GM12892 (cell line): ENCODE measurements at places on chromosomes 1 and 21.

DNA sequence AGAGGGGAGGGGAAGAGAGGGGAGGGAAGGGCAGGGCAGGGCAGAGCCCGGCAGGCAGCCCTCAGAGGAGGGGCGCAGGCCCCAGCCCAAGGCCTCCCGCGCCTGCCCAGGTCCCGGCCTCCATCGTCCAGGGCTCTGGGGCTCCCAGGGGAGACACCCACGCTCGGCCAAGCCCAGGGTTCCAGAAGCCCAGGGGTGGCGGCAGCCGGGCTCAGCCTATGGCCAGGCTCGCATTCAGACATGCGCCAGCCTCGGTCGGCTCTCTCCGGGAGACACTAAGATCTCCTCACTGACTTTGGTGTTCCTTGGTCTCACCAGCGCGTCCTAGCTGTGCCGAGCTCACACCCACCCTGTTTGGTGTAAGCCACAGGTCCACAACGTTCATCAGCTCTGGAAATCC lies 7.1 kb upstream of the ANKRD65 start:
- DNase-seq, result no peak

DNA sequence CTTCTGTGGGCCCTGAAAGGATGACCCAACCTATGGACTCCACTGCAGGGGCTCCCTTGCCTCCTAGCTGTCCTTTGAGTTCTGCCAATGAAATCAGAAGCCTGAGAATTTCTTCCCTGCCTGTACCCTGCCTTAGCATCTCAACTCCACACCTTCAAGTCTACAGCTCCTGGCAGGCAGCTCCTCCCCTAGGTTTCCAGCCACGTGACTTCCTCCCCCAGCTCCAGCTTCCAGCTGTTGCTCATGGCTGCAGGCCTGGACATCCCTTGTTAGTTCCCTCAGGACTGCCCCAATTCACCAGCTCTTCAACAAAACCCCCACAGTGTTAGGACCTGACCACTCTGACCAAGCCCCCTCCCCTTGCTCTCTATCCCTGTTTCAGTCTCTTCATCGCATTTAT lies 2.4 kb downstream of the RCAN1 start:
- no peak for DNase-seq

- DNase-seq, result no peak
Measured at GRCh38 chr1:107474877-107475612, 334.2 kb downstream of the NTNG1 start.

- no peak for DNase-seq
Measured at GRCh38 chr1:86436041-86436440, 12.1 kb downstream of the CLCA2 start.

GRCh38 chr1:205188098-205188497 lies 23.4 kb downstream of the DSTYK start:
- no peak for DNase-seq

DNA sequence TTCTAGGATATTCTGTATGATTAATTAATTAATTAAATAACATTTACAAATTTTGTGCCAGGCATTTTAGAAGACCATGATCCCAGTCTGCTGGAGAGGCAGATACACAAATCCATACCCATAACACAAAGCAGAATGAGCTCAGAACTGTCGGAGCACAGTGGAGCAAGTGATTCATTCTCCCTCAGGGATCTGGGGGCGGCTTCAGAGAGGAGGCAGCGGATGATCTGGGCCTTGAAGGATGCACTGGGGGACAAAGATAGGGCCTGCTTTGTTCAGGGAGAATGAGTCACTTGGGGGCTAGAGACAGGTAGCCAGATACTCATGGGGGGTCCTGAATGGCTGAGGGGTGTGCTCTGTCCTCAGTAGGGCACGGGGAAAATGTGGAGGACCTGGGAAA lies 50.9 kb upstream of the TRABD2B start:
- no peak for DNase-seq

DNA sequence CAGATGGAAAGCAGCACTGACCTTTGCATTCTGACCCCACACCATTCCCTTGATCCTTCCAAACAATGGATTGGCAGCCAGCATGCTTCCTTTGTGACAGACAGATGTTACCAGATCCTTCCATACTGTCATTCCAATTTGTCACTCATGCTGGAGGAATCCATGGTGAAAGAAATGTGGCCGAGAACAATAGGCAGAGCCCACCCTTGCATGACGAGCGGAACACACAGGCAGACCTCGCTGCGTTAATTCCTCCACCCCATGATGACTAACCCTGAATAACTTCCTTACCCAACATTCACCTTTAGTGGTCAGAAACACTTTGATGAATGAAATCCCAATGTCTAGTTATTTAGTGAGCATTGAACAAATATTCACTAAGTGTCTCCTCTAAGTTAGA lies 45.1 kb downstream of the PDPN start:
- no peak for DNase-seq

DNA sequence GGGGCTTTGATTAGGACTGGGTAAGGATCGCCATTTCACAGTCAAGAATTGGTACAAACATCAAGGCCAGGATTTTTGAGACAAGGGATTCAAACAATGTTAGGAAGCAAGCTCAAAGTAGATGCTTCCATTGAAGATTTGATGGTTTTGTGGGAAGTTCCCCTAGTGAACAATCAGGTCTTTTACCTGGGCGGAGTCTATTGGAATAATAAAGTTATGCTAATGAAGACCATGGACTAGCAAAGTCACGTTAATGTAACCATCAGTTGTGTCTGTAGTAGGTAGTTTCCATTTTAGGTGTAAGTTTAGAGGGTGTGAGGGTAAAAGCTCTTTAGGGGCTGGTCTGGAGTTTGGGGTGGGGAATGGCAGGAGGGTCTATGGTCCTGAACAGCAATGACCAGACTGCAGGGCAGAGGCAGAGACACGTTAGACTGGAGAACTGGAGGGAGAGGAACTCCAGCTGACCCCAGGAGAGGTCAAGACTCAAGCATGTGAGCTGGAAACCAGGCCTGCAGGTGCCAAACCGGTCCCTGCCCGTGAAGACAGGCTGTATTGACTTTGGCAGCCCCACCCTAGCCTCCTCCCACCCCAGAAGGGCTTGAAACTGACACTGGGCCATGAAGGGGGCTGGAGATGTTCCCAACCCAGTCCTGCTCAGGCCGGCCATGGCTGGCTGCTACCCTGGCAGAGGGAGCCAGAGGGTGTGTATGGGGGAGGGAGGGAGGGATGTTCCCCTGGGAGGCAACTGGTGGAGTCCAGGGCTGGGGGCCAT lies 36.0 kb upstream of the GPR37L1 start:
- no peak for DNase-seq

- no peak for DNase-seq
Measured at GRCh38 chr1:24954631-24955030, 24.6 kb upstream of the RUNX3 start.

GRCh38 chr1:231931146-231931545 lies 304.6 kb downstream of the DISC1 start:
- DNase-seq, result no peak

- DNase-seq, result no peak
Measured at GRCh38 chr1:8095584-8095983, 69.5 kb upstream of the ERRFI1 start.

GRCh38 chr1:29180497-29181412 lies 945 bp downstream of the SRSF4 start:
- peak; percentile 29 for DNase-seq

GRCh38 chr1:228015276-228016180 lies 8.7 kb downstream of the WNT3A start:
- DNase-seq, result no peak

- DNase-seq, result no peak
Measured at GRCh38 chr1:108955111-108955510, 8.2 kb downstream of the CLCC1 start.

DNA sequence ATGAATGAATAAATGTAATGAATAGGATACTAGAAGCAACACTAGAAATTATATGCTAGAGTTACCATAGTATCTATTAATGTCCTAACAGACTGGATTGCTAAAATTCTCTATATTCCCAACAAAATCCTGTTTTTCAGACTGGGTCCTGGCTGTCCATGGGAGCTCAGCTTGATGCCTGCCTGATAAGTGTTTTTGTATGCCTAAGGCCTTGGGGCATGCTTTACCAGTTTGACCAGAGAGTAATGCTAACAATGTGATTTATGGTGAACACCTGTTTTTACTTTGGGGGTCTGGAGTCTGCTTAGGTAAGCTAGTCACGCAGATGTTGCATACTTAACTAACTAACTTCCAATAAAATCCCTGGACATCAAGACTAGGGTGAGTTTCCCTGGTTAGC lies 318.8 kb upstream of the DEPDC1 start:
- no peak for DNase-seq

DNA sequence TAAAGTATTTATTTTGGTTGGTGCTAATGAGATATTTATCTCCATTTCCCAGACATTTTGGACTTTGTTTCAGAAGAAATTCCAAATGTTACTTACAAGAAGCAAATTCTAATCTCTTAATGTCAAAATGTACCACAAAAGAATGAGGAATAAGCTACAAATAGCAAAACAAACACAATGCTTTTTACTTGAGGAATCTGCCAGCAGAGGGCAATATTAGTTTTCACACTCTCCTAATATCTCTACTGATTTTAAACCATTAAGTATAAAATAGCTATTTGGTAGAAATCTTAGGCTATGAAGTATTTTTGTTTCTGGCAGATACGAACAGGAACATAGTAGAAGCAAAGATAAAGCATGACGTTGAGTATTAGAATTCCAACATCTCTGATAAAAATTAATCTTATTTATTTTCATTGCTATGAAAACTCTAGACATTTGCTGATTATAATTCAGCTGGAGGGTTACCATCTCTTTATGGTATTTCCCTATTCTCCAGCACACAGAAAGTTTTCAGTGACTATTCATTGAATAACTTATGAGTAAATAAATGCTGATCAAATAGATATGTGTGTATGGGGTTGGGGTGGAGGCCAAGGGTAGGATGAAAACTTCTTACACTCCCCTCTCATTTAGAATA lies 13.4 kb upstream of the HMCN1 start:
- no peak for DNase-seq

DNA sequence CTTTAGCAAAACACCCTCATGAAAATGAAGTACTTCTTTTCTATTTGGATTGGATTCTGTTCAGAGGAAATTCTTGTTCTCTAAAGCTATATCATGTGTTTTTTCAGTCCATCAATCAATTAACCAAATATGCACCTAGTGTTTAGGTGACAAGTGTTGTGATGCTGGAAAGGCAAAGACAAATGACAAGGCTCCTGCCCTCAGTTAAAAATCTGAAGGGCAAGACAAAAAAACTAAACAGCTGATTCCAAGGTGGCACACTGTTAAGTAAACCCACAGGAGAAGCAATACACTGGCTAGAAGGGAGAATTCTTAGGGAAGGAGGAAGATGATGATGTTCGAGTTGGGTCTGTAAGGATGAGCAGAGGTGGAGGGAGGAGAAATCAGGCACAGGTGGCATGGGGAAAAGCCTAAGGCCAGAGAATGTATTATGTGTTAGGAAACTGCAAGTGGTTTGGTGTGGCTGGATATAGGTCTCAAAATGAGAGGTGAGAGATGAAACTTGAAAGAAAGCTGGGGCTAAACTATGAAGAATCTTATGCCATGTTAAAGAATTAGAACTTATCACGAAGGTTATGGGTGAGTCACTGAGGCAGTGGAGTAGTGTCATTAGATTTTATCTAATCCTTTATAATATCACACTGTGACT lies 51.8 kb upstream of the GFI1 start:
- peak; percentile 18 for DNase-seq

DNA sequence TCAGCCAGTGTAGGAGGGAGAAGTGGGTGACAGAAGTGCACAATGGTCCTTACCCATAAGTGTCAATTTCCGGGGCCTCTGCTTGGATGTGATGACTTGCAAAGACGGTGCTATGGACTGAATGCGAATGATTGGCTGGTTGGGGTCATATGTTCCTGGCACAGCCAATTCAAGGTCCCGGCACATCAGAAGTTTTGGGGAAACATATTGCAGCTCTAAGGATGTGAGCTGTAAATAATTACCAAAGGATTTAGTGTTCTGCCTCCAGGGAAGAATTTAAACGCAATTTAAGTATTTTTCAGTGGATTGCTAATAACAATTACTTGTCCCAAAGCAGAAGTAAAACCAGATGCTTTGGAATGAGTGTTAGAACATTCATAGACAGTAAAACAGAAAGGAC lies 26.9 kb upstream of the EXOSC10 start:
- DNase-seq, result no peak

DNA sequence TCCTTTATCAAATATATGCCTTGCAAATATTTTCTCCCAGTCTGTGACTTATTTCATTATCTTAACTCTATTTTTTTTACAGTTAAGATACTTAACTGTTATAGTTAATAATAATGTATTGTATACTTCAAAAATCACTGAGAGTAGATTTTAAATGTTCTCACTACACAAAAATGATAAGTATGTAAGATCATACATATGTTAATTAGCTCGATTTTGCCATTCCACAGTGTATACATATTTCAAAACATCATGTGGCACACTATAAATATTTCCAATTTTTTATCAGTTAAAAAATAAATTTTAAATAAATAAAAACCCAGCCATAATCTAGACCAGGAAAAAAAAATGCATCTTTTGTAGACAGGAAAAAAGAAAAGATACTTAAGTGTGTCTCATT lies 27.2 kb downstream of the CTTNBP2NL start:
- DNase-seq, result no peak

GRCh38 chr1:100894603-100895539 lies at the start of gene EXTL2:
Gene EXTL2 (minus strand): TSS chr1:100894842. CDS start chr1:100888757, 6,085 bp downstream.
- peak; percentile 40 for DNase-seq

DNA sequence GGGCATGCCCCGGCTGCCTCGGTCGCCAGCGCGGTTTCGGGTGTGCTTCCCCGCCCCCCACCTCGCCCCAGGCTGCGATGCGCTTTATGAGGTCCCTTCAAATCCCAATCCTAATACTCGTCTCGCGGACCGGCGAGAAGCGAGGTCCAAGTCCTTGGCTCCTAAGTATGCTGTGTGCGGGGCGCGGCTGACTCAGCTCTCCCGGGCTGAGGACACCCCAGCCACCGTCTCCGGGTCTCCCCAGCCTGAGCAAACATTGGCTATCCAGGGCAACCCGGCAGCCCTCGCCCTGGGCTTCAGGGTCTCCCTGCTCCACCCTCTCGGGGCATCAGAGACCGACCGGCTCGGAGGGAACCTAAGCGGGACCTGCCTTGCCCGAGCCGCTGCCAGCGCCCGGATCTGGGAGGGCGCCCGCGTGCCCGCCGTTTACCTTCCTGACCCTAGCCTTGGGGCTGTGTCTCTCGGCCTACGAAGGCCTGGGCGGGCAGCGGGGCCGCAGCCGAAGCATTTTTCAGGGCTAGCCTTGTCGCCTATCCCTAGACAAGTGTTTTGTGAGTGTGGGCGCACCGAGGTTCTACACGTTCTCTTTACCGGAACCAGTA lies 1.2 kb downstream of the ITPKB start:
- no peak for DNase-seq

DNA sequence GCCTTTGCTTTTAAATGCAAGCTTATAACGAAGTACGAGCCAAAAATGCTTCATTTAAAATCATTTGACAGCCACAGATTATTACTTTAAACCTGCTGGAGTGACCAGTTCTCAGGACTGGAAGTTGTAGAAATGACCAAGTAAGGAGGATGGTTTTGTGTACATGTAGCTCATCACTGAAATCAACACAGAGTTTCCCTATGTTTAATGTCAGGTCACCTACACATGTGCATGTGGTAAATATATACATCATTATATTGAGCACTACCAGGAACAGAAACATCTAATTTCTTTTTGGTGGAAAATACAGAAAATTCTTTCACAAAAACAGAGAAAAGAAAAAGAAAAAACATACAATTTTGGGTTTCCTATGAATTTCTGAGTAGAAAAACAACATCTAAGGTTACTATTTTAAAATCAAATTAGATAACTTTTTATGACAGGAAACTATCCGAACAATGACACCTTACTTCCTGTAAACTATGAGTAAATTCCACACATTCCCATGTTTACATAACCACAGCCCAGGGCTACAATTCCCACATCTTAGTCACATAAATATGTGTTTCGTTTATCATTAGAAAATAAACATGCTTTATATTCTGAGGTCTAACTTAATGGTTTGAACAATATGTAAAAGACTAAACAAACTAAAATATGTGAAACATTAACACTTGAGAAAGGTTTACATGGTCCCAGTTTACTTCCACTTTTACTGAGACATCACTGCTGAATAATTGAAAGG lies 73.6 kb downstream of the ZNF281 start:
- DNase-seq, result no peak
